ENCODE measurements at places on chromosomes 7 and 10.
A peak's percentile ranks its signal among the peaks of the same experiment; 100 is the strongest.

DNA sequence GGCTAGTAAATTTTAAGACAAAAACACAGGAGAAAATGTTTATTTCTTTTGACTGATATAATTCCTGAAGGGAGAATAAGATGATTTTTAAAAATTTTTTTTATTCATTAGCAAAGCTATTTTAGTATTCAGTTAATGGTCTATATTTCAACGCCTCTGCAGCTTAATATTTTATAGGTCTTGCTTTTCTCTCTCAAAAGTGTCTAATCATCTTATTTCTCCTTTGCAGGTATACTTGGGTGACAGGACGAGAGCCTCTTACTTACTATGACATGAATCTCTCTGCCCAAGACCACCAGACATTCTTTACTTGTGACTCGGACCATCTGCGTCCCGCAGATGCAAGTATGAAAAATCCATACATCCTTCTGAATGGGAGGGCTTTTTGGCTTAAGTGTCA, 177.0 kb downstream of the ST7 start:
- DNase-seq = no peak

DNA sequence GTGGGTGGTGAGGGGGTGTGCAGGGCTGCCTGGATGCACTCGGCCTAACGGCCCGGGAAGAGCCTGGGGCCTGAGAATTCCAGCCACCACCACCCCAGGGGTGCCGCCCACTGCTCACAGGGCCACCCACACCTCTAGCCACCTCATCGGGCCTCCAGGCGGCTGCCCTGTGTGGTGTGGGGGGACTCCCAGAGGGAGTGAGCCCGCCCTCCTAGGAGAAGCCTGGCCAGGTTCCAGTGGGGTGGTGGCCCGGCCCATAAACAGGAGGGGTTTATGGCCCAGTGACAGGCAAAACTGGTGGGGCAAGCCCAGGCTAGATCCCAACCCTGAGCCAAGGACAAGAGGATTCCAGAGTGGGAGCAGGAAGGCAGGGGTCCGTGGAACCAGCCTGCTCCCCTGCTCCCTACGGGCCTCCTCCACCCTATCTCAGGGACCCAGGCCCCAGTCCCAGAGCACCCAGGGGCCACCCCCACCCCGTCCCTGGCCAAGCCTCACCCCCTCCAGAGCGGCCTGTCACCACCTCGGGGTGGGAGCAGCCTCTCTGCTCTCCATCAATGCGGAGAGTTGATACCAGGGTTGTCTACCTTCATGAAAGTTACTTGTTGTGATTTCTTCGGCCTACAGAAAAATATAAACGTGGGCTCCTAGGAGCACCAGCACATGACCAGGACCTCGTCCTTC, 20.2 kb upstream of the PDGFA start:
- DNase-seq = peak; percentile 87

GRCh38 chr7:70420381-70420662, 711.6 kb upstream of the GALNT17 start:
- no peak for DNase-seq

DNA sequence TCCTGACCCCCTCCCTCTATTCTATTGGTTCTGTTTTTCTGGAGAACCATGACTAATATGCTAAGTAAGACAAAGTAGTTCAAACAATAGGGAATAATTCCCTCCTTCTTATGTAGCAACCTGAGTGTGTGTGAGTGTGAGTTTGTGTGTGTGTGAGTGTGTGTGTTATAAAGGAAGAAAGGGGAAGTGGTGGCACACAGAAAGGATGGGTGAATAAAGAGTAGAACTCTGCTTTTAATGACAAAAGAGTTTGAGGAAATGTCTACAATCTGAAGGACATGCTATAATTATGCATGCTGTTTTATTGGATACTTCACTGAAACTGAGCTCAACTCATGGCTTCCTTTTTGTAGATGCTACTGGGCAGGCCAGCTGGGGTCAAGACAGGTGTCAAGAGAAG, 489.5 kb downstream of the REEP3 start:
- DNase-seq = no peak

- no peak for DNase-seq
Measured at GRCh38 chr7:24779283-24779655, 22.0 kb upstream of the GSDME start.

DNA sequence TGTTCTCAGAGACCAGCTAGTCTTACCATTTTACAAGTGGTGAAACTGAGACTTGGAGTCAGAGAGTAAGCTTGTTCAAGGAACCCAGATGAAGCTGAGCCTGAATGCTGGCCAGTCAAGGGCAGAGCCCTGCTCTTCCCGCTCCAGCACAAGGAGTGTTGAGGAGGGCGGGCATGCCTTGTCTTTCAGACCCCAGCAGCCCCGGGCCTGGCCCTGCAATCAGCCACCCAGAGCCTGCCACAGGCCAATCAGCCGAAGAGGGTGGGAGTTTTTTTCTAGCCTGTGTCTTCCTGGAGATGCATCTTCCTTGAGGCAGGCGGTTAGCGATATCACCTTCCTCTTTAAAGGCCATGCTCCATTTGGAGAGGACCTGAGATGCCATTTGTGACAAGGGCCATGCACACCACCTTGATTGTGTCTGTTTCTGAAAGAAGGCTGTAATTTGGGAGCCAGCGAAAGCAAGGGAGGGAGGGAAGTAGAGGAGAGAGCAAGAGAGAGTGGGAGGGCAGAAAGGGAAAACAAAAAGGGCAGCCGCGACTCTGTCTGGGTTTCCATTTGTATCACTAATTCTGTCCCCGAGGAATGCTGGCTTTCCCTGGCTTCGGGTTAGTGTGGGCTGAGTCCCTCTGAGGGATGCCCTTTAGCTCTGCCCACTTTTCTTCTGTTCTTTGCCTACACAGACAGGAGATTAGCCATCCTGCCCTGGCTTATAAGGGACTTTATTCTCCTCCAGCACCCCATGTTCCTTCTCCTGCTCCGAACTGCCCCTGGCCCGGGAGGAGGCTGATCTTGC, 8.0 kb downstream of the CDH23 start:
- DNase-seq = no peak

DNA sequence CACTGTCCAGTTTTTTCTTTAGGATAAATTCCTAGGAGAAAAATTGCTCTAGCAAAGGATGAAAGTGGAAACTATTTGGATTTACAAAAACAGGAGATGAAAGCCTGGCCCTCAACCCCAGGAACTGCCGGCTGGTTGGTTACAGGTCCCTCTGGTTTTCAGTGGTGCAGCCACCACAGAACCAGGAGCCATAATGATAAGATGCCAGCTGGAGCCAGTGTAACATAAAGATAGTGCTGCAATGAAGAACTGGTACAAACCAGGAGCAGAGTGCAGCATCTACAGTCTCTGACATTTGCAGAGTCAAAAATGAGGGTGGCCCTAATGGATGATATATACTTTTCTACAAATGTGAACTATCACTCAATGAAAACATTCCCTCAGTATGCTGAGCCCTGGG, 20.4 kb upstream of the NUP42 start:
- no peak for DNase-seq

DNA sequence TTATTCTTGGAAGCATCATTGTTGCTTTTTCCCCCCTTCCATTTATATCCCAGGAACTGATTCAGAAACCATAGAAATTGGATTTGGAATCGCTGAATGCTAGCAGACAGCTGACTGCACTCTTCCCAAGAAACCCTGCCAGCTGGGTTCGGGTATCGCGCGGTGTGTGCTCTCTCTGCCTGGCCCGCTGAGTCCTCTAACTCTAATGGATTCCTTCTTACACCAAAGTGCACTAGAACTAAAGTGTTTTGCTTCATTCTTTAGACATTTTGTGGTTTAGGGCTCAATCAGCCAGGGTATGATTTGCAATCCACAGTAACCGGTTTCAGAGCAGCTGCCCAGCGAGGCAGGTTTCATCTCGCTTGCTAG, 92.2 kb downstream of the EGFR start:
- peak; percentile 64 for DNase-seq

- DNase-seq = peak; percentile 14
Measured at GRCh38 chr7:64544010-64544409, 18.9 kb downstream of the ZNF680 start.

DNA sequence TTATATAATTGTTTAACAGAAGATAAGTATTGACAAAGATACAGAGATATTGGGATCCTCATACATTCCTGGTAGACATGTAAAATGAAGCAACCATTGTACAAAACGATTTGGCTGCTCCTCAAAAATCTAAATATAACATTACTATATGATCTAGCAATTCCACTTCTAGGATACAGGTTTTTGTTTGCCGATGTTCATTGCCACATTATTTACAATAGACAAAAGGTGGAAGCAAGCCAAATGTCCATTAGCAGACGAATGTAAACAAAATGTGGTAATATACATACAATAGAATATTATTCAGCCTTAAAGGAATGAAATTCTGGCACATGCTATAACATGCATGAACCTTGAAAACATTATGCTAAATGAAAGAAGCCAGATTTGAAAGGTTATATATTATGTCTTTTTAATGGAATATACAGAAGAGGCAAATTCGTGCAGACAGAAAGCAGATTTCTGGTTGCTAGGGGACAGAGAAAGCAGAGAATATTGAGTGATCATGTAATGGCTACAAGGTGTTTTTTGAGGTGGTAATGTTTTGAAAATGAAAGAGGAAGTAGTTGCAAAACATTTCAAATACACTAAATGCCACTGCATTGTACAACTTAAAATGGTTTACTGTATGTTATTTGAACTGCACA, 44.9 kb downstream of the POLR1F start:
- no peak for DNase-seq

GRCh38 chr10:106384496-106384895, 780.0 kb downstream of the SORCS1 start:
- no peak for DNase-seq

- DNase-seq = peak; percentile 71
Measured at GRCh38 chr10:119449760-119450461, 92.6 kb downstream of the RGS10 start.

- peak; percentile 86 for DNase-seq
Measured at GRCh38 chr7:105218215-105218614, 170.5 kb downstream of the SRPK2 start.

- no peak for DNase-seq
Measured at GRCh38 chr10:25176421-25176968, 1.7 kb downstream of the GPR158 start.

GRCh38 chr7:2924866-2925840, 81.0 kb upstream of the GNA12 start:
- DNase-seq = no peak

GRCh38 chr7:135936497-135937217, 40.5 kb downstream of the MTPN start:
- no peak for DNase-seq

- no peak for DNase-seq
Measured at GRCh38 chr7:130397051-130397757, 16.9 kb downstream of the CPA1 start.

GRCh38 chr7:69701288-69701687, 103.0 kb downstream of the AUTS2 start:
- no peak for DNase-seq

DNA sequence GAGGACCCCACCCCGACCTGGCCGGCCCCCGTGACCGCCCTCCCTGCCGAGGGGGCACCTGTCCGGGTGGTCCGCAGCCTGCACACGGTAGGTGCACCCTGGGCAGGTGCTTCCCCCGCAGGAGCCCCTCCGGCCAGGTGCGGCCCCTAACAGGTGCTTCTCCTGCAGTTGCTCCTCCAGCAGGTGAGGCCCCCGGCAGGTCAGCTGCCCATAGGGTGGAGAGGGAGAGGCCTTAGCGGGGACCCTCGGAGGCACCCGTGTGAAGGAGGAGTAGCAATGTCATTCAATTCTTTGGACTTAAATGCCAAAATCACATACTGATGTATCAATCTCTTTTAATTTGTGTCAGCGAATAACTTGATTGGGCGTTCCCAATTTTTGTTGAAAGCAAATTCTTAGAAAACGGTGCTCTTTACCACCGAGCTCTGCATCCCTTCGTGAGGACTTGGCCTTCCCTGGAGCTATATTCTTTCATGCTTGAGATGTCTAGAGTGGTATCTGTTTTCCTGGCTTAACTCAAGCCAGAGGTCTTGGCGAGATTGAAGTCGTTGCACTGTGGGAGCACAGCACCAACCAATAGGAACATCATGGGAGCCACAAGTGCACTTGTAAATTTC, 738 bp upstream of the NCAPG2 start:
- DNase-seq = peak; percentile 44

DNA sequence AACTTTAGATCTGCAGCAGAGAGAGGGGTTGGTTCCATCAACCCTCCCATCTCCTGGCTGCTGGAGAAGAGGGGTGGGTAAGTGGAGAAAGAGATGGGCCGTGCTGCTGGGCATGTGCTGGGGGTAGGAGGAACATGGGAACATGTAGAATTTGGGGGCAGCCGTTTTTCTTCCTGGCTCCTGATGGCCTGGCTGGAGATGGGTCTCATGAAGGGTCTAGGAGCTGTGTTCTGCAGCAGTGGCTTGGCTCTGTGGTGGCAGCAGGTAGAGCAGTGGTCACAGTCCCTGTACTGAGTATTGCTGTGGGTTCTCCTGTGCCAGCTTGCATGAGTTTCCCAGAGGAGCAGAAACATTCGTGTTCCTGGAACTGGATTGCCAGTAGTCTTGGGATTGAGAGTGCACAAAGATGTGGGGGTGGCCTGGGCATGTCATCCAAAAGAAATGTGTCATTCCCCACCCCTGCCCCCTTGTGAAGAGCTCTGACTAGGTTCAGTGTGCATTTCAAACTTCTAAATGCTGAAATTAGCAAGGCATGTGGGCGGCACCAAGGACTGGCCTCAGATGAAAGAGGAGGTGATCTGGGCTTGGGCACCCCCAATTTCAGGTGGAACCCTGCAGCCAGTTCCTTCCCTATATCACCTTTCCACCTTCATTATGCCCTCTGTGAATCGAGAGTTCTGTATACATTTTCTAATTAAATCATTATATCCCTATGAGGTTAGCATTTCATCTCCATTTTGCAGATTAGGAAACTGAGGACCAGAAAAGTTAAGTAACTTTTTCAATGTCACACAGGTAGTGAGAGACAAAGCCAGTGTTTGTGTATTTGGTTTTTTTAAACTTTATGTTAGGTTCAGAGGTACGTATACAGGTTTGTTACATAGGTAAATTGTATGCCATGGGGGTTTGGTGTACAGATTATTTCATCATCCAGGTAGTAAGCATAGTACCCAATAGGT, 2.1 kb downstream of the CHST3 start:
- DNase-seq = peak; percentile 38

- no peak for DNase-seq
Measured at GRCh38 chr10:77571490-77571889, 66.1 kb downstream of the KCNMA1 start.

GRCh38 chr7:131546126-131546525, 10.3 kb downstream of the PODXL start:
- peak; percentile 41 for DNase-seq

DNA sequence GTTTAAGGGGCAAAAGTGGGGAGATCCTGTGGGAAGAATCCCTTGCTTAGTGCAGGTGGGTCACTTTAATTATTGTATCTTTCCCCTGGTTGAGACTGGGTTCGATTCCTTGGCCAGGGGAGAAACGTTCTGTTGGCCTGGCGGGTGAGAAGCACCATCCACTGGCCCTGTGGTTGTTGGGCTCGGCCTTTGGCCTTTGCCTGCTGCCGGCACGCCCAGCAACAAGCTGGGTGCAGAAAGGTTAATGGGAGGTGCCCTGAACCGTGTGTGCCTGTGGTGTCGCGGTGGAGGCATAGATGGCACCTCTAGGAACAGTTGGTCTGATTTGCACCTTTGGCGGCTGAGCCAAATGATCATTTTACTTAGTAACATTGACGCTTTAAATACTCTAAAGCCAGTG, 363.6 kb upstream of the CNTNAP2 start:
- DNase-seq = no peak

Data from ACHN (cell line).